ENCODE measurements at places on chromosomes 5 and 9. TPM values are rescaled to one million over a fixed set of nuclear protein-coding genes. Genes with fewer than 3 reads are reported as not detected.

GRCh38 chr5:167414611-167415010, 876.8 kb upstream of the WWC1 start:
- no peak for DNase-seq
- H3K27me3 ChIP-seq = no peaks in the 10 kb centered on the region
- no peak overlapping the region for H3K27ac ChIP-seq
- H3K4me1 ChIP-seq = no peaks in the 10 kb centered on the region
- no peaks in the 10 kb centered on the region for H3K36me3 ChIP-seq

DNA sequence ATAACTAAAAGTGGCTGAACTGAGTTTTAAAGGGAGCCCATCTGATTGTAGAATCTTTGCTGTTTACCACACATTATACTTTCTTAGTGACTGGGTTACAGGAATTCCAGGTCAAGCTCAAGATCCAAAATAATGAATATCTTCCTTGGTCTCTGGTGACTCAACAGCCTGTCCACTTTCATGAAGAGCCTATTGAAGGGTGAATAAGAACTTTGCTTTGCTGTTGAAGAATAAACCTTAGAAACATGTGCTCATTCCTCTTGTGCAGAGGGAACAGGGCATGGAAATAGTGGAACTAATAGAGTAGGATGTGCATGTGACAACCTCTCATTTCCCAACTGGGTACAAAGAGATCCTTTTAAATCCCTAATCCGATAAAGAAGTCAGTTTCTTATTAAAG, 21.4 kb downstream of the ALDH1A1 start:
- no peaks in the 10 kb centered on the region for H3K36me3 ChIP-seq
- H3K4me3 ChIP-seq = no peak overlapping the region
- no peak overlapping the region for H3K27ac ChIP-seq
- no peaks in the 10 kb centered on the region for H3K27me3 ChIP-seq
- DNase-seq = no peak
- no peaks in the 10 kb centered on the region for H3K4me1 ChIP-seq

GRCh38 chr5:59036274-59036961, 453.5 kb downstream of the RAB3C start:
- no peaks in the 10 kb centered on the region for H3K36me3 ChIP-seq
- no peaks in the 10 kb centered on the region for H3K27me3 ChIP-seq
- H3K27ac ChIP-seq = no peak overlapping the region

GRCh38 chr9:504921-505740, 290.5 kb downstream of the DOCK8 start:
- DNase-seq = peak; percentile 6
- peaks cover 12% of the 10 kb centered on the region for H3K27me3 ChIP-seq
- H3K36me3 ChIP-seq = no peaks in the 10 kb centered on the region
- H3K4me3 ChIP-seq = peak overlapping the region; percentile 26
- peaks cover 4% of the 10 kb centered on the region for H3K4me1 ChIP-seq

GRCh38 chr9:16032799-16033198, 480.0 kb downstream of the CCDC171 start:
- no peaks in the 10 kb centered on the region for H3K36me3 ChIP-seq
- H3K27ac ChIP-seq = no peak overlapping the region
- DNase-seq = no peak
- peaks cover 4% of the 10 kb centered on the region for H3K27me3 ChIP-seq

DNA sequence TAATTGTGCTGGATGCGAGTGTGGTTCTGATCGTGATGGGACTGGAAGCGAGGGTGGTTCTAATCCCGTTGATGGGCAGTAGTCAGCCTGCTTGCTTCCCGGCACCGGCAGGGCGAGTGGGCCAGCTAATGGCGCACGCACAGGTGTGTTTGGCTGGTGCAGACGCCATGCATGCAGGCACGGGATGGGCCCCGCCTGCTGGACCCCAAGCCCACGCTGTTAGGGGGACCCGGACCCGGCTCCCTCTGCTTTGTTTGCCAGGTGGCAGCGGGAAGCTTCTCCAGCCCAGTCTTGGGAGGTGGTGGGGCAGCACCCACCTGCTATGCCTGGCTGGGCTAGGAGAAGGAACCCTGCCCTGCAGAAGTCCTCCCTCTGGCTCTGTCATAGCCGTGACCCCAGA, 70.3 kb downstream of the VAV2 start:
- no peak overlapping the region for H3K27ac ChIP-seq
- no peaks in the 10 kb centered on the region for H3K4me1 ChIP-seq
- DNase-seq = no peak
- H3K4me3 ChIP-seq = no peak overlapping the region
- no peaks in the 10 kb centered on the region for H3K27me3 ChIP-seq

DNA sequence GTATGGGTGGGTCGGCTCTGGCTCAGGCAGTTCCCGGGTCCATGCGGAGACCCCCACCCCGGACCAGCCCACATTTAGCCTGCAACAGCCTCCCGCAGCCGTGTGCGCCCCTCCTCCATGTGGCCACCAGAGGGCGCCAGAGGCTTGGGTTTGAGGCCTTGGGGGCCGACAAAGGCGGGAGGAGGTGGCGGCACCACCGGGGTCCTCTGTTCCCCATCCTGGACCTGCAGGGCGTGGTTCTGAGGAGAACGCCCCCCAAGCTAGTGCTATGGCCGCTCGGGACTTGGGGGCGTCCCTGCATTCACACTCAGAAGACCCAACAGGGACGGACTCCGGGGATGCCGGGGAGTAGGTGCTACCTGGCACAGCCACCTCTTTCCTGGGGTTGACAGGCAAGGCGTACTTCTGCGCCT, 16.5 kb downstream of the ASS1 start:
- H3K27me3 ChIP-seq = no peaks in the 10 kb centered on the region
- H3K4me1 ChIP-seq = no peaks in the 10 kb centered on the region
- H3K36me3 ChIP-seq = no peaks in the 10 kb centered on the region
- no peak overlapping the region for H3K4me3 ChIP-seq
- H3K27ac ChIP-seq = no peak overlapping the region

GRCh38 chr5:61298580-61298979, 33.5 kb upstream of the ZSWIM6 start:
- no peaks in the 10 kb centered on the region for H3K36me3 ChIP-seq
- peak; percentile 64 for DNase-seq
- H3K27ac ChIP-seq = peak overlapping the region; percentile 48

DNA sequence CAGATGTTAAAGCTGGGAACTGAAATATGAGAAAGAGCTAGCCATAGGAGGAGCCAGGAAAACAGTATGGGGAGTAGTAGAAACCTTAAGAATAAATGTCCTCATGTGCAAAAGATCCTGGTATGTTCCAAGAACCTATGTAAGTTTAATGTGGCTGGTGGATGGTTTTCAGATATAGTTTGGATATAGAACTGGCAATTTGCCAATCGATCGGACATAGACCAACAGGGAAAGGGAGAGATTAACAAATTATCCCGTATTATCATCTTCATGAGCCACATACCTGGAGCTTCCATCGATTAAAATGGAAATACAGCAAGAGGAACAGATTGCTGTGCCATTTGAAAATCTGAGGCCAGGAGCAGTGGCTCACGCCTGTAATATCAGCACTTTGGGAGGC, 388.7 kb downstream of the PRELID2 start:
- no peaks in the 10 kb centered on the region for H3K36me3 ChIP-seq
- H3K27ac ChIP-seq = no peak overlapping the region
- no peaks in the 10 kb centered on the region for H3K4me1 ChIP-seq
- no peak for DNase-seq
- H3K4me3 ChIP-seq = no peak overlapping the region

- no peaks in the 10 kb centered on the region for H3K36me3 ChIP-seq
- peak overlapping the region; percentile 85 for H3K27ac ChIP-seq
- DNase-seq = peak; percentile 91
Measured at GRCh38 chr5:17169507-17169906, 47.9 kb upstream of the BASP1 start.

DNA sequence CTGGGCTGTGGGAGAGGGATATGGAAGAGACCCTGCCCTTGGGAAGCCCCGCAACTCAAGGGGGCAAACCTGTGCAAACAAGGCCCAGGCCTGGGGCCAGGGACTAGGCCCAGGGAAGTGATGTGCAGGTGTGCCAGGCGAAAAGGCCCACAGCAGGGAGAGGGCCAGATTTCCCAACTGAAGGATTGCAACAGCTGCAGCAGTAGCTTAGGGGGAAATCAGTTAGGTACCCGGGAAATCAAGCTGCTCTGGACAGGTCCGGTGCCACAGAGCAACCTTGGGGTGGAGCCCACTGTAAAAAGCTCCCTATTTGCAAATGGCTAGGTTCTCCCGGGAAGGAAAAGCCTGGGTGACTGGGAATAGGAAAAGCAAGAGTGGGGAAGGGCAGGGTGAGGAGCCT, 10.4 kb downstream of the GRIN1 start:
- no peak overlapping the region for H3K4me3 ChIP-seq
- no peaks in the 10 kb centered on the region for H3K4me1 ChIP-seq
- no peak for DNase-seq
- H3K27me3 ChIP-seq = no peaks in the 10 kb centered on the region

DNA sequence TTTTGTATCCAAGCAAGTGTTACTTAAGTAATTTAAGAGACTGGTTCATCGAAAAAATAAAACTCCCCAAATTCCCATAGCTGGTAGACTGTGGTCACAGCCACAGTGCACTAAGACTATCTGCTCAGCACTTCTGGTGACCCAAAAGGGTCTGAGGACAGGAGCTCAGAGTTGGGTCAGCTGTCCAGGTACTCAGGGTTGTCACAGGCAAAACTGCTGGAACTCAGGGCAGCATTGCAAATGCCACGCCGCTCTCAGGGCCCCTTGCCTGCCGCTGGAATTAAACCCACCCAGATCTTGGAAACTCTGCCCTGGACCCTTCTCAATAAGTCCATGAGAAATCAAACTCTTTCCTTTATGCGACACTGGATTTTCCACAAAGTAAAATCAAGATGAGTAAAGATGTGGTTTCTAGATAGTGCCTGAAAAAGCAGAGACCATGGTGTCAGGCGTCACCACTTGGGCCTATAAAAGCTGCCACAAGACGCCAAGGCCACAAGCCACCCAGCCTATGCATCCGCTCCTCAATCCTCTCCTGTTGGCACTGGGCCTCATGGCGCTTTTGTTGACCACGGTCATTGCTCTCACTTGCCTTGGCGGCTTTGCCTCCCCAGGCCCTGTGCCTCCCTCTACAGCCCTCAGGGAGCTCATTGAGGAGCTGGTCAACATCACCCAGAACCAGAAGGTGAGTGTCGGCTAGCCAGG, at the start of gene IL13:
Gene IL13 (plus strand): TSS at position 498 of the 705 bp plus-strand sequence. CDS start 14 bp downstream, at position 512.
- no peaks in the 10 kb centered on the region for H3K36me3 ChIP-seq
- H3K27me3 ChIP-seq = peaks cover 8% of the 10 kb centered on the region
- H3K27ac ChIP-seq = no peak within 1 kb of the TSS
- peaks cover 9% of the 10 kb centered on the region for H3K4me1 ChIP-seq
- no peak for DNase-seq

DNA sequence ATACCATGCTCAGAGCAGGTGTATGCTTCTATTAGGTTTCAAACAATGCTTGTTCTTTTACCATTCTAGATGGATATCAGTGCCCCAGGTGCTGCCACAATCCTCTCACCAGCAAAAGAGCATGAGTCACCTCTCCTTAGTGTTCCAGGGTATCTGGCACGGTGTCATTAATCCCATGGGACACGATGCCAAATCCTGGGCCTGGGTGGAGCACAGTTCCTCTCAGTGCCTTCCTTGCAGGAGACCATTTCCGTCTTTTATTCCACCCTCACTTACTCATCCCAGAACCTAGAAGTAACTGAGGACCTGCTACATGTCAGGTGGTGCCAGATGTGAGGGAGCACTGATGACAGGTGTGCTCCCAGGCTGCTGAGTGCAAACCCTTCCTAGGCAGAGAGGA, 1.3 kb upstream of the OR13J1 start:
- DNase-seq = no peak
- H3K27ac ChIP-seq = no peak overlapping the region
- H3K36me3 ChIP-seq = no peaks in the 10 kb centered on the region
- peaks cover 2% of the 10 kb centered on the region for H3K27me3 ChIP-seq
- no peak overlapping the region for H3K4me3 ChIP-seq

DNA sequence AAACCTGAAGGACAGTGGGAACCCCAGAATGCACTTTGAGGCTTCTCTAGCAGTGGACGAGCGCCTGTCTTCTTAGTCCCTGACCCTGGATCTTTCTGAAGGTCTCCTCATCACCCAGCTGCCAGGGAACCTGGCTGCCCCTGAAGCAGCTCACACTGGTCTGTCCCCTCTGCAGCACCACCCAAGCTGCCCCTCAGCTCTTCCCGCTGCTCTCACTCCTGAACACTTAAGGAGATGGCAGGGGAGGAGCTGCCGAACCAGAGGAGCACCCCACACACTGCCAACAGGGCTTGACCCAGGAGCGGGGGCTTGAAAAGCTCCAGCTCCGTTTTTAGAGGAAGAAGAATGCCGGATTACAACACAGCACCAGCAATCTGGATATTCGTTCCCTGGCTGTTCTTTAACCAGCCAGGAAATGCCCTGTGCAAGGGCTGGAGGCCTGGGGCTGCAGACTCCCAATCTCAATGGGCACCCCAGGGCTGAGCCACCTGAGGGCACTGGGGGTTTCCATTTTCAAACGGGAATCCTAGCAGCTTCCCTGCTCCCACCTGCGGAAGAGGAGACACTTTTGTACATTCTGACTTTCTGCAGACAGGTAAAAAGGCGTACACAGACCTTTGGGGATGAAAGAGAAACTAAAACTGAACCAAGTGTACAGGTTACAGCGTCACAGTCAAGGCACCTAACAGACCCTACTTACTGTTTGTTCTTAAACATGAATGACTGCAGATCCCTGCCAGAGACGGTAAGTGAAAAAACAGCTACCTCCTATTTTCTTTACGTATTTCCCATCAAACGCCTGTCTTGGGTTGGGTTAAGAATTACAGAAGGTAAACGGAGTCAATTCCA, 36.3 kb downstream of the GOLM1 start:
- no peak for DNase-seq
- H3K36me3 ChIP-seq = peaks cover 2% of the 10 kb centered on the region
- no peak overlapping the region for H3K4me3 ChIP-seq
- H3K4me1 ChIP-seq = no peaks in the 10 kb centered on the region

DNA sequence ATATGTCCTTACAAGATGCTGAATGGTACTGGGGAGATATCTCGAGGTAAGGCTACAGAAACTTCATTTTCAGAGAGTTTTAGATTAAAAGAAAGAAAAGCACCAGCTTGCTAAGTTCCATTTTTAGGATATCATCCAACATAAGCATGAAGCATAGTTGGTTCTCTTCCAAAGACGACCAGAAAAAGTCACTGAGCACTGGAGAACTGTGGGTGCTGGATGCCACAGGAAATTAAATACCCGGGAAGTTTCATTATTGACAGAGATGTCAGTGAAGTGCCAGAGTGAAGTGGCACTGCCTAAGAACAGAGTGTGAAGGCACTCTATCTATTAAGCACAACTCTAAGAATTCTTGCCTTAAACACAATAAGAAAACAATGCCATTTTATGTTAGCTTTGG, 76.8 kb downstream of the PIK3R1 start:
- no peak for DNase-seq
- H3K4me3 ChIP-seq = no peak overlapping the region
- no peak overlapping the region for H3K27ac ChIP-seq
- H3K36me3 ChIP-seq = peaks cover 19% of the 10 kb centered on the region

OR1L1 gene
- total RNA-seq = not detected

CACFD1 gene
- 9.8 TPM for total RNA-seq

XRCC4 gene
- 7.6 TPM for total RNA-seq

GPR21 gene
- total RNA-seq = 2.4 TPM

Data from endothelial cell of umbilical vein (primary cell).